Activated CD4-positive, alpha-beta T cell treated with anti-CD3 and anti-CD28 coated beads for 36 hours (primary cell): ENCODE measurements at places on chromosomes 7 and 10. TPM values are rescaled to one million over a fixed set of nuclear protein-coding genes. Genes with fewer than 3 reads are reported as not detected.

Gene CTBP2
- total RNA-seq: 0.12 TPM

Gene SHH
- not detected for total RNA-seq

Gene PPP1R17
- total RNA-seq: not detected

Gene NUTM2B
- total RNA-seq: not detected

Gene CALML3
- not detected for total RNA-seq

Gene PTTG1IP2
- not detected for total RNA-seq

Gene FKBP6
- not detected for total RNA-seq

Gene RHOBTB1
- 0.21 TPM for total RNA-seq

Gene CRHR2
- not detected for total RNA-seq

- DNase-seq: no peak
Measured at GRCh38 chr7:64875658-64876406, 27.2 kb upstream of the ZNF273 start.

DNA sequence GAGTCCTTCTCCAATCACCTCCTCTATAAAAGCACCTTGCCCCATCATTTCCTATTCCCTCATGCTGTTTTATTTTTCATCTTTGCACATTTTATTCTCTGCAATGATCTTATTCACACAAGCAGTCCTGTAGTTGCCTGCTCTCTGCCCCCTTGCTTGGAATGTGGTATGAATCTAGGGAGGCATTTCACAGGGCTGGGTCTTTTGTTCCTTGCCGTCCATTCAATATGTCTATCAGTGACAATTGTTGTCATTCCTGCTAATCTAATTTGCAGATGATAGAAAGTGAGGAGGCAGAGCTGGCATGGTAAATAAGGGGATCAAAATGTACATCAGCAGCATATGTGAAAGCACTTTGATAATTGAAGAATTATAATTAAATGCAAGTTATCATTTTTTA is 246.2 kb upstream of the C7orf33 start:
- no peak for DNase-seq

DNA sequence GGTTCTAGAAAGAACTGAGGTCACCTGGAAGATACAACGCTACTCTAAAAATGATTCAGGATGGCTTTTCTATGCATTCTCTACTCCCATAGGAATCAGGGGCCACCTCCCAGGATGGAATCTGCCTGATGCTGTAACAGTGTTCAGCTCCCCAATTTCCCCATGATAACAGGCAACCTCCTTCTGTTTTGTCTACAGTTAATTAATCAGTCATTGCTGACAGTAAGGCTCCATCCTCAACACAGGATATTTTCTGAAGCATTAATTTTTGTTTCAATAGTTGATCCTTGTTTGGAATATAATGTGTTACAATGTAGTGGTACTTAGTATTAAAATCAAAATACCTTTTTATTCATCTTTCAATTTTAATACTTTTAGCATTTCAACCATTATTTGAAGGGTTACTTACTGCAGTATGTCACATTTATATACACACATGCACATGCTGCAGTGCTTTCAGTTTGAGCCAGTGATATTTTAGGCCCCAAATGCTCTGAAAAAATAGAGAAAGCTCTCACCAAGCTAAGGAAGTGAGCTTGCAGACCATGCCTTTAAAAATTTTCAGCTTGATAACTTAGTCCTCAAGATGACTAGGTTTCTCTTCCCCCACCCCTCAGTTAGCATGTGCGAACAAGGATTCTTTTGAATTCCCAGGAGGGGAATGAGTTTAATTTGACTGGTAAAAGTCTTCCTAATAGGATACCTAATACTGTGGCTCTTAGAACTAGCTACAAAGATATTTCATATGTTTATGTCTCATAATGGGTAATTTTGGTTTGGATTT is 592 bp upstream of the PIK3CG start:
- no peak for DNase-seq

GRCh38 chr7:130899638-130900401 is 165.8 kb upstream of the KLF14 start:
- DNase-seq: no peak

GRCh38 chr10:52443419-52444388 is 129.6 kb downstream of the DKK1 start:
- DNase-seq: no peak

DNA sequence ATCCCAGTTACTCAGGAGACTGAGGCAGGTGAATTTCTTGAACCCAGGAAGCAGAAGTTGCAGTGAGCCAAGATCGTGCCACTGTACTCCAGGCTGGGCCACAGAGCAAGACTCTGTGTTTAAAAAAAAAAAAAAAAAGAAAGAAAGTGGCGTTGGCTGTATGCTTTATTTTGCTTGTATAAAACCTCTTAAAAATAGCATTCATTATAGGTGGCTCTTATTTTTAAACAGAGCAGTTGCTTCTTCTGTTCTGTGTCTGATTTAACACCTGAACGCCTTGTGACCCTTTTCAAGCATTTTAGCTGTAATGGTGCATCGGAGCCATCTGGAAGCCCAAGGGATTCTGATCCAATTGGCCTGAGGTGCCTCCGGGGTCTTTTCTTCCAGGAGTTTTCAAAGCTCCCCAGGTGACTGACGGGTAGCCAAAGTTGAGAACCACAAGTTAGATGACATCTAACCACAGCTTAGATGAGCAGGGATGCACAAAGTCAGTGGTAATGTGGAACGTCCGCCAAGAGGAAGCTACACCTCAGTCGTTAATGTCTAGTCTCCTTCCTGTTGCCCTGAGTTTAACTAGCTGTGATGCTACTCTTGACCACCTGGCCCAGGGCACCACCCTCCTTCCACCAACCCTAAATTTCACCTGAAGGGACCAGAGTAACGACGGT is 274.6 kb upstream of the KLF6 start:
- no peak for DNase-seq

GRCh38 chr7:131131746-131132431 is 195.8 kb upstream of the MKLN1 start:
- DNase-seq: no peak

DNA sequence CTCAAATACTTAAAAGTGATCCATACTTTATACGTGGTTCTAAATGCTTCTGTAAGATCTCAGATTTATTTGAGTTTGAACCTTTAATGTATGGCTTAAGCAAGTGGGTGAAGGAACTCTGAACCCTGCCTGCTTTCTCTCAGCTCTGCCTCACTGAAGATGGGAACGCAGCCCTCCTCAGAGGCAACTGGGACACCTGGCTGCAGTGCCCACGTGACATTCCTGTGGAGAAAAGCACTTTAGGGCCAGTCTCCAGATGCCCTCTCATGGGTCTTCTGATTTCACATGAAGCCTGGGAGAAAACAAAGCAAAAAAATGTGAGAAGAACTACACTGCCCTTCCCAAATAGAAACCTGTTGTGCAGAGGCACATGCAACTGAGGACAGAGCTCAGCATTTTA is 242.6 kb upstream of the ANKRD30A start:
- no peak for DNase-seq
